Gastrocnemius medialis (tissue), 4 donors: ENCODE measurements at places on chromosomes 1 and 21.

- no peak for DNase-seq
Measured at GRCh38 chr1:204170494-204171155, 4.5 kb upstream of the REN start.

- no peak for DNase-seq
Measured at GRCh38 chr1:213977486-213977842, 10.3 kb upstream of the PROX1 start.

DNA sequence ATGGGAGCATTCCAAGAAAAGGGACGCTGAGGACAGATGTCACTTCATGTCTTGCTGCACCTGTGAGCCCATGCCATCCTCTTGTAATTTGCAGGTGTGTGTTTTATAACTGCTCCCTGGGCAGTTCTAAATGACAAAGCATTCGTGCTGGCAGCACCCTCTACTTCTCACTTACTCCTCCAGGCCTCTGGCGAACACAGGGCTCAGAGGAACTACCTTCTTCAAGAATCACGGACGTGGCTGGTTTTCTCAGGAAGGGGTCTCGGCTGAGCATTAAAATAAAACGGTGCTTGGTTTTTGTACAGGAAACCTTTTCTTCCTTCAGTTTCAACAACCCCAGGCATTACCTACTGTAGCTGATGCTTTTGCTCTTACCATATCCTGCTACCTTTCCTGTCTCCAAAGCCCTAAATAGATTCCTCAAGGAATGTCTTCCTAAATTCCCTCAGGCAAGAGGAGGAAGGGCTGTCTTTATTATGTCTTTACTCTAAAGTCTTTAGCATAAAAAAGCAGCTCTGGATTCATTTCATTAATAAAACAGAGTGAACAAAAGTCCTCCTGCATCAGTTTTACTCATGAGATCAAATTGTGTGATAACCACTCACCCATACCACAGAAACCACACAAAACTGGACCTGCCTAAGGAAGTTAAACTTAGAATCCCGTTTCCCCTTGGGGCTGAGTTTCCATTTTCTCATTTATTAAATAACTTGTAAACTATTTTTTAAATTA, 79.0 kb upstream of the MAP10 start:
- DNase-seq, result no peak

- DNase-seq, result no peak
Measured at GRCh38 chr21:39373634-39374033, 24.7 kb upstream of the HMGN1 start.

DNA sequence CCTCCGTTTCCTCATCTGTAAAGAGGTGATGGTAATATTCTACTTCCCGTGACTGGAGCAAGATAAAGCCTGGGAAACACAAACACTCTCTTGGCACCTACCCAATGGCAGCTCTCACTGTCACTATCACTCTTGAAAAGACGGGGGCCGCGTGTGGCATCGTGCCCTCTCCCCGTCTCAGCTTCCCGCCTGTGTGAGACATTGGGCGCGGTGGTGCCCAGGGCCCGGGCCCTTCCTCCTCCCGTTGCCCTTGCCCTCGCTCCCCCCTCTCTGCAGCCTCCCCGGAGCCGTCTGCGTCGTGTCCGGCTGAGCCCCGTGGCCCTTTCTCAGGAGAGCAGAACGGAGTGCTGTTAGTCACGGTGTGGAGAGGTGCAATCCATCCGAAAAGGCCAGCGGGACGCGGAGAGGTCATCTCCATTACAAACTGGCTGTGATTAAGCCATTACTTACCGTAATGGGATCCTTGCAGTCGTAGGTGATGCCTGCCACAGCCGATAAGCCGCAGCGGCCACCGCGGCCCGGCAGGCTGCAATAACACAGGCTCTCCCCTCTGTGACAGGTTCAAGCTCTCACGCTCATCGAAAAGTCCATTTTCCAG, 156.4 kb upstream of the ZC3H12A start:
- no peak for DNase-seq

- DNase-seq, result no peak
Measured at GRCh38 chr1:180617774-180618395, 13.9 kb upstream of the XPR1 start.

- DNase-seq, result peak; percentile 79
Measured at GRCh38 chr1:21927533-21928237, 9.4 kb downstream of the HSPG2 start.

DNA sequence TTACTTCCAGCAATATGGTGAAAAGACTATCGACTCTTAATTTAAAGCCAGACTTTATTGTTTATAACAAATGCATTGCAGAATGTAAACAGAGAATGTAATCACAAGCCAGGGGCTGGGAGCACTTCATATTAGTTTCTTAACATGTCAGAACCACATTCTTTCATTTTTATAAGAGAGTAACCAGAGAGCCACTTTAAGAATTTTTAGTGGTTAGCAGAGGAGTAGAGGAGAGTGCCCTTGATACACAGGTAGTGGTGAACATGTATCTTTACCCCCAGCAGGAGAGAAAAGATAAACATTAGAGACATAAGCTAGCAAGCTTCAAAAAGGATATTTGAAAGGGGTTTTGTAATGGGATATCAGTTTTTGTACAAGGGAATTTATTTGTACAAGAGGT, 11.1 kb downstream of the AMY2B start:
- no peak for DNase-seq

GRCh38 chr1:39854738-39855137, 28.6 kb downstream of the TRIT1 start:
- no peak for DNase-seq

DNA sequence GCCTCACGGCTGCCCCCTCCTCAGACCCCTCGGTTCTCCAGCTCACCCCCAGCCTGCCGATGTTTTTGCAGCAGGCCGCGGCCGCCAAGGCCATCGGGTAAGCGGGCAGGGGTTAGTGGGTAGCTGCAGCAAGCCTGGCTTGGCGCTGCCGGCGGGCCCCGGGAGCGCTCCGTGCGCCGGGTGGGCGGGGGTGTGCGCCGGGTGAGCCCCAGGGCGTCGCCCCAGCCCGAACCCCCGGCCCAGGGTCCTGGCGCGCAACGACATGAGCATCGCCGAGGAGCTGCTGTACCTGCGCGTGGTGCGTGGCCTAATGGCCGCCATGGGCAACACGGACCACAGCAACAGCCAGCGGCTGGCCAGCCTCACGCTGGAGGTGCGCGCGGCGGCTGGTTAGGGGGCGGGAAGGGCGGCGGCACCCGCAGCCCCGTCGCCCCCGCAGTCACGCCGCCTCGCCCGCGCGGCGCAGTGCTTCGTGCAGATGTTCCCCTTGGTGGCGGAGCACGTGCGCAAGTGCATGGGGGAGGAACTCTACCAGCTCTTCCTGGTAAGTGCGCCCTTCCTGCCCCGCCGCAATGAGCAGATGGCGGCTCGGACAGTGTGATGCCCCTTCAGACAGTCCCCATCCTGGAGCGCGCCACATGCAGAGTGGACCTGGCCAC, 6.5 kb downstream of the RNU5D-1 start:
- DNase-seq, result no peak

DNA sequence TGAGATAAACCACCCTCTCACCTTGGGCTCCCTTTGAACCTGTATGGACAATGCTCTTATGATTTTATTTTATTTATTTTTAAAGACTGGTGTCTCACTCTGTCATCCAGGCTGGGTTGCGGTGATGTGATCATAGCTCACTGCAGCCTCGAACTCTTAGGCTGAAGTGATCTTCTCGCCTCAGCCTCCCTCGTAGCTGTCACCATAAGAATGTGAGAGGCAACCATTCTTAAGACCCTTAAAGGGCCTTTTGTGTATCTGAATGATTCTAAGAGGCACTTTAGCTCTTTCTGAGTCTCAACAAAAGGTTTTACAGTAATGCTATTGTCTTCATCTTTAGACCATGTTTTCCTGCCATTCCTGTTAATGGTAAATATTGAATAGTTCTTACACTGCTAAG, 67.0 kb downstream of the IVNS1ABP start:
- DNase-seq, result no peak

GRCh38 chr21:16239659-16240265, 510.0 kb downstream of the USP25 start:
- DNase-seq, result peak; percentile 74

DNA sequence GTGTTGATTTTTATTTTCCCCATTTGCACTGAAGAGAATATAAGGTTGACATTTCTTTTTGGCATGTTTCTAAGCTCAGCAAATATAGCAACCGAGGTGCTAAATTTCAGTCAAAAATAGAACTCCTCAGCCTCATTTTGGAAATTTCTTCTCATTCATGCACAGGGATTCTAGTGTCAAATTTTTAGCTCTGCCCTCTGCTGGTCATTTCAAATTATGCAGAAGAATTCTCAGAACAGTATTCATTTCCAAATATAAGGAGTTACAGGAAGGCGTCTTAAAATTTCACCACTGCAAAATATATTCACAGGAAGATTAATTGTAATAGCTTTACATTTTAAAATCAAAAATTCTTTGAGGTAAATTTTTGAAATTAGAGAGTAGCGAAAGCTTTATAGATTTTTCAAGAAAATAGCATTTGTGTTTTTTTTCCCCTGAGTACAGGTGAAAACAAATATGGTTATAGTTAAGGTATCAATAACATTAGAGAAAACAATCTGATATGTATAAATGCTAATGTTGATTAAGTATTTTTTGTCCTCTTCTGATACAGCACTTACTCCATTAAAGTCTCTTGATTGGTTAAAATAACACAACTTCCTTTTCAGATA, 57.9 kb downstream of the FMN2 start:
- DNase-seq, result no peak

GRCh38 chr1:2983319-2983705, 38.0 kb upstream of the ACTRT2 start:
- DNase-seq, result no peak

DNA sequence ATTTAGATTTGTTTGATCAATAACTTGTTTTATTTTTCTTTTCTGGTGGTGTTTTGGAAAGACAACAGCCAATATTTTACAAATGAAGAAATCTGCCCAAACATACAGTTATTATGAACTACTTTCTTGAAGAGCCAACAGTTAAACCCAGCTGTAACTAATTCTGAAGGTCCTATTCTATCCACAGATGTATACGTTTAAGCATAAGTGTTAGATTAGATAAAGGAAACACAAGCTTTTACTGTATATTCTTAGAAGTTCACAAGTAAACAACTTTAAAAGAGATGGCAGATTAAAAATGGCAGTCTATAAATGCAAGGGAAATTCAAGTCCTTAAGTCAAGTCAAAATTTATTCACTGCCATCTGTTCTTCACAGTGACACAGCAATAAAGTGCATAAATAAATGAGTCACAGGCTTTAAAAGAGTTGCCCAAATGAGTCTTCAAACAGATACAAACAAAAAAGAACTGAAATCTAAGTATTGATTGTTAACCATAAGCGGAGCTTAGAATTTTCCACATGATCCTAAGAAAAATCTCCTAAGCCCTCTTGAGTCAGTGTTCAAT, 49.9 kb upstream of the KCNH1 start:
- no peak for DNase-seq

DNA sequence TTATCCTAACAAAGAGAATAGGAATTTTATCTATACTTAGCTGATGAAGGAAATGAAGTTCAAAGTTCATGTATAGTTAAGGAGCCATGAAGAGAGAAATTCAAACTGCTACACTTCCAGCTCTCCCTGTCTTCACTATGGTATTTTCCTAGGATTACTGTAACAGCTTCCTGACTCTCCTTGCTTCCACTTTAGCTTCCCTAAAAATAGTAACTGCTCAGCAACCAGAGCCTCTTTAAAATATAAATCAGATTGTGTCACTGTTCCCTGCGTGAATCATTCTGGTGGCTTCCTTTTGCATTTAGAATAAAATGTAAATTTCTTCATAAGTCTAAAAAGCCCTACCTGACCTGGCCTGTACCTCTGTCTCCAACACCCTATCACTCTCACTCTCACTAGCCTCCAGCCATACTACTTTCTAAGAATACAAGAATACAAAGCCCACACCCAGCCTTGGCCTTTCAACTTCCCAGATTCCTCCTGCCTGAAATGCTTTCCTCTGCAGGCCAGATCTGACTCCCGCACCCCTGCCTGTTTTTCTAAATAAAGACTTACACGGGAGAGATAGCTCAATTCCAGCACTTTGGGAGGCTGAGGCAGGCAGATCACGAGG, 30.5 kb downstream of the OR10J1 start:
- no peak for DNase-seq

- DNase-seq, result no peak
Measured at GRCh38 chr1:225299624-225300023, 128.2 kb downstream of the LBR start.

DNA sequence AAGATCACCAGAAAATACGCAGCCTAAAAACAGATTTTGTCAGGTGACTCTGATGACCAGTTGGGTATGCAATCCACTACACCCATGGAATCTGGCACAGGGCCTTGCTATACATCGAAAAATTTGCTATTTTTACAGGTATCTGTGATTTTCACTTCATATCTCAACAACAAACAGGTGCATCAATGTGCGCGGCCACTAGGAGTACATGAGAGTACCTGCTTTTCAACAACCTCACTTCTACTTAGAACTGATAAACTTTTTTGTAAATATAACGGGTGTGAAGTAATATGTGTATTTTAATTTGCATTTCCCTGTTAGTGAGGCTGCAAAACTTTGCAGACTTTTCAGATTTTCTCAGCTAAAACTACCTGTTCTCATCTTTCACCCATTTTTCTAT, 80.8 kb downstream of the SLC45A1 start:
- DNase-seq, result no peak

- no peak for DNase-seq
Measured at GRCh38 chr1:209375671-209376365, 207.7 kb upstream of the CAMK1G start.

DNA sequence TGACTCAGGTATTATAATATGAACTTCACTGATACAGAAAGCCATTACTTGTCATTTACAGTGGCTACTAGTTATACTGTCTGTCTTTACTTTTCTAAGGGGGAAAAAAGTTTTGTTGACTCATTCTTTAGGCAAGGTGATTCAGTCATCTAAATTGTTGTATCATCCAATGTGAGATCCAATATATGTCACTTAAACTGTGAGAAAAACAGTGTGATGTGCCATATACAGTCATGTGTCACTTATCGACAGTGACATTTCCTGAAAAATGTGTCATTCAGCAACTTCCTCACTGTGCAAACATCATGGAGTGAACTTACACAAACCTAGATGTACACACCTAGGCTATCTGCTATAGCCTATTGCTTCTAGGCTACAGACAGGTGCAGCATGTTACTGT, 57.6 kb downstream of the KCNK2 start:
- DNase-seq, result no peak

GRCh38 chr1:20421441-20421840, 64.6 kb downstream of the CAMK2N1 start:
- DNase-seq, result no peak
